ENCODE measurements at places on chromosomes 7 and 10.

- DNase-seq = no peak
These were observed 120.5 kb downstream of the CCNY start for GRCh38 chr10:35456784-35457183.

- no peak for DNase-seq
These were observed 73.5 kb downstream of the TFPI2 start for GRCh38 chr7:93817004-93817403.

GRCh38 chr10:68046642-68047041 lies 28.4 kb downstream of the HERC4 start:
- DNase-seq = no peak

DNA sequence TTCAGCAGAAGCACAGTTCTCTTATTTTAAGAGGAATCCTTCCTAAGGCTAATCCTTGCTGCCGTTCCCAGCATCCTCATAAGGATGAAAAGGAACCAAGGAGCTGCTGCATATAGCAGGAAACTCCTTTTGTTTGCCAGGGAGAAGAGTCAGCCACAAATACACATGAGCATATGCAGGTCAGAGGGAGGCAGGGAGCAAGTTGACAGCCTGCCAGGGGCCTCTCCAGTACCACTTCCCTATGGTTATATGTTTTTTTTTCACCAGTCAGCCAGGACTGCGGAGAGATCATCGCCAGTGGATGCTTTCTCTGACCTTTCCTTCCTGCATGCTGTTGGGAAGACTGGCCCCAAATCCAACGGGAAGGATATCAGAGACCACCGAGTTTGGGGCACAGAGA lies 39.8 kb downstream of the SLC35B4 start:
- DNase-seq = no peak

DNA sequence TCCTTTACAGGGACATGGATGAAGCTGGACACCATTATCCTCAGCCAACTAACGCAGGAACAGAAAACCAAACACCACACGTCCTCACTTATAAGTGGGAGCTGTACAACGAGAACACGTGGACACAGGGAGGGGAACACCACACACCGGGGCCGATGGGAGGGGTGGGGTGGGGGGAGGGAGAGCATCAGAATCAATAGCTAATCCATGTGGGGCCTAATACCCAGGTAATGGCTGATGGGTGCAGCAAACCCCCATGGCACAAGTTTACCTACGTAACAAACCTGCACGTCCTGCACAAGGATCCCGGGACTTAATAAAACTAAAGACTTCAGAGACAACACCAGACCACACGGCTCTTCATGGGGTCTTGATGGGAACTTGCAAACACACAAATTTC lies 82.2 kb upstream of the DIP2C start:
- no peak for DNase-seq

DNA sequence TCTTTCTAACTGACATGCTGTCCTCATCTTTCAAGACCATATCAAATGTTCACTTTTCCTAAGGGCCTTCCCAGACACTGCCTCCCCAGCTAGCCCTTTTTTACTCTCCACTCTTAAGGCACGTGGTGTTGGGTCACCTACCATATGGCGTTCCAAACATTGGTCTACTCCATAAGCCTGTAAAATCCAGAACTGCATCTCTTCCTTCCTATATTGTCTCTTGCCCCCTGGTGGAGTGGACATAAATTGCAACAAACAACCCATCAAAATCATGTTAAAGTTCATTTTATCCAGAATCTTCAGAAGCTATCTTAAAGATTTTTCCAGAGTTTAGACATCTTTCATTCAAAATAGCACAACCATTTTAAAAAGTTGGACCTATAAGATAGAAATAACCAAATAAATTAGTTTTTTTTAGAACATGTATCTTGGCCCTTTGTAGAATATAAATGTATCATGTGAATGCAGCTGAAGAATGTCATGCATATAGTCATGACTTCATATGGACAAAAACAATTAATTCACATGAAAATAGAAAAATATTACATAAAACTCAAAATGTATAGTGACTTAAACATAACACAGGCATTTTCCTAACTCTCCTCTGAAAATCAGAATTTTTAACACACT lies 180.6 kb upstream of the CHRM2 start:
- DNase-seq = no peak

DNA sequence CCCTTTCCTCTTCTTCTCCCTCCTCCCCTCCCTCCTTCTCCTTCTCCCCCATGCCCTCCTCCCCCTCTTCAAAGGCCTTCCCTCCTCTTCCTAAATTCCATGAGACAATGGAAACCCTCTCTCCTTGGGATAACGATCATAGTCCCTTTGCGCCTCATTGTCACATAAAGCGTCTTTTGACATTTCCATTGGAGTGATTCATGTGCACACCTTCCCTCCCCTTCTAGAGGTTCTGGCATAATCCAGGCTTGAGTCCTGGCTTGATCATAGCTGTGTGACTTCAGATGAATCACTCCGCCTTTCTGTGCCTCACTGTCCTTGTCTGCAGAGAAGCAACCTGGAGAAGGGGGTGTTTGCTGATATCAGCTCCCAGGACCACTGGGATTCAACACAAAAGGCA lies 204.2 kb downstream of the TNS3 start:
- no peak for DNase-seq

DNA sequence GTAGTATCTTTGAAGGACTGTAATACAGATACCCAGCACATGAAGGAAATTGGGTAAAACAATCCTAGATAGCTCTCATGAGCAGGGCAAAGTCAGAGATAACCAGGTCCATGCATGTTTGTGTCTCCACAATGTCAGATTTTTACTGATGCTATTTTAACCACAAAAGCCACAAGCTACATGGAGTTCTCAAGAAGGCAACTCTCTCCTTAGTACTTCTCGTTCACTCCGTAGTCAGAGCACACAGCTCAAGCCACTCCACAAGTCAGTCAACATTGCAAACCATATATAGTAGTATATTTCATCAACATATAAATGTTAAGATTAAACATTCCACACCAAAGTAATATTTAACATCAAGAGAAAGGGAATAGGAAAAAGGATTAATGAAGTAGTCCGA lies 98.0 kb upstream of the PIK3CG start:
- DNase-seq = no peak
